ENCODE measurements at places on chromosomes 11 and 22.

GRCh38 chr11:7020183-7020917 lies at the start of the genes NLRP14 and ZNF214:
TSS of gene NLRP14 (plus strand) at chr11:7020479. CDS start at chr11:7038587, 18,108 bp downstream.
TSS of gene ZNF214 (minus strand) at chr11:7020346. CDS start at chr11:7002835, 17,511 bp downstream.
- no peaks in the 10 kb centered on the region for H3K36me3 ChIP-seq
- H3K4me3 ChIP-seq: peak within 1 kb of the TSS; percentile 96
- peak; percentile 91 for DNase-seq
- peaks cover 7% of the 10 kb centered on the region for H3K27me3 ChIP-seq
- H3K27ac ChIP-seq: peak within 1 kb of the TSS; percentile 91
- peaks cover 15% of the 10 kb centered on the region for H3K4me1 ChIP-seq

- peak; percentile 85 for DNase-seq
- peak overlapping the region; percentile 98 for H3K4me3 ChIP-seq
- H3K4me1 ChIP-seq: peaks cover 21% of the 10 kb centered on the region
- peak overlapping the region; percentile 99 for H3K27ac ChIP-seq
- peaks cover 21% of the 10 kb centered on the region for H3K36me3 ChIP-seq
- no peaks in the 10 kb centered on the region for H3K27me3 ChIP-seq
Measured at GRCh38 chr11:9461063-9461759, 399 bp downstream of the ZNF143 start.

DNA sequence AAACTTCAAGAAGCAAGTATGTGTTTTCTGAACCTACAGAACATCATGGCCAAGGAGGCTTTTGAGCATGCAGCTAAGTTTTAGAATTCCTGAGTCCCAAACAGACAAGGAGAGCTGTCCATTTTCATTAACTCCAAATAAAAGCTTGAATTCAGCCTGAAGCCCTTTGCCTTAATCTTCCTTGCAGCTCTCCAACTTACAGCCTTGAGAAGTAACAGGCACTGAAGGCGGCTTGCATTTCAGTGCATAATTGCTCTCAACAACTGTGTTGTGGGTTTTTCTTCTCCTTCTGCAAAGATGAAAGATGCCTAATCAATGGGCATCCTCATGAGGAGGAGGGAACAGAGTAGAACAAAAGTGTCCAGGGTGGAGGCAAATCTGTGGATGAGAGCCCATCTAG lies 286.0 kb downstream of the FAT3 start:
- peaks cover 12% of the 10 kb centered on the region for H3K4me1 ChIP-seq
- no peaks in the 10 kb centered on the region for H3K27me3 ChIP-seq
- H3K4me3 ChIP-seq: no peak overlapping the region
- no peaks in the 10 kb centered on the region for H3K36me3 ChIP-seq
- DNase-seq: no peak

DNA sequence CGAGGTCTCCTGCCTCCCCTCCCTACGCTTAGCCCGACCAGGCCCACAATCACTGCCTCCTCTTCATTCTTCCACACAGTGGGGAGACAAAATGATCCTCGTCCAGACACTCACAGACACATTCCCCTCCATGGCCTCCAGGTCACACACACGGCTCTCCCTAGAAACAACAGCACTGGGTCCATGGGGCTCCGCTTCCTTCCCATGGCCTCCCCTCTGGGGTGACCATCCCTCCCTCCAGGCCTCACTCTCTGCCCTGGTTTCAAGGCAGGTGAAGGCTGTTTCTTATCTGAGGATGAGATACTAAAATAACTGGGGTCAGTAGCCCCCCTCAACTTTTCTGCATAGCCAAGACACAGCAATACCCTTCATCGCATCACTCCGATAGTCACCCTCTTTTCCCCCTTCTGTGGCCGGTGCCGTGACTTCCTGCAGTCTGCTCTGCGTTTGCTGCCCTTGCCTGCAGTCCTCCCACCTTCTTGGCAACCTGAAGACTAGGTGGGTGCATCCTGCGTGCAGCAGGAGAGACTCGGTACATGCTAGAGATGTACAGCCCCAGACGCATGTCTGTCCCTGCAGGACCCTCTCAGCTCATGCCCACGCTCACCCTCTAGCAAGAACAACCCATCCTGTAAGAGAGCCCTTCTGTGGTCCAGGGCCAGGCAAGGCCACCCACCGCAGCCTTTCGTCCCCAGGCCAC lies 55.8 kb downstream of the CD6 start:
- H3K27ac ChIP-seq: peak overlapping the region; percentile 59
- peaks cover 34% of the 10 kb centered on the region for H3K27me3 ChIP-seq
- peaks cover 35% of the 10 kb centered on the region for H3K4me1 ChIP-seq
- DNase-seq: no peak
- no peak overlapping the region for H3K4me3 ChIP-seq

DNA sequence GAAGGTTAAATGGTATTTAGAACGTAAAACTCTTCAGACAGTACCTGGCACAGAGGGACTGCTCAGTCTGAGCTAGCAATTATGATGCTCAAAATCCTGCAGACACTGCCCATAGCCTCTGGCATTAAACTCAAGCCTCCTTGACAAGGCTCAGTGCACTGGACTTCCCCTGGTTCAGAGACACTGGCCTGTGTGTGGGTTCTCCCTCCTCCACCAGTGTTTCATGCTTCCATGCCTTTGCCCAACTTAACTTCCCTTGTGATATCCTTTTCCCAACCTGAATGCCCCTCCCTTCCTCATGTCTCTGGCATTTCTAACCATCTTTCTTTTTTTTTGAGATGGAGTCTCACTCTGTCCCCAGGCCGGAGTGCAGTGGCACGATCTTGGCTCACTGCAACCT lies 9.1 kb downstream of the LTBP3 start:
- H3K27me3 ChIP-seq: peaks cover 25% of the 10 kb centered on the region
- peaks cover 28% of the 10 kb centered on the region for H3K36me3 ChIP-seq
- peaks cover 42% of the 10 kb centered on the region for H3K4me1 ChIP-seq
- peak overlapping the region; percentile 56 for H3K27ac ChIP-seq

DNA sequence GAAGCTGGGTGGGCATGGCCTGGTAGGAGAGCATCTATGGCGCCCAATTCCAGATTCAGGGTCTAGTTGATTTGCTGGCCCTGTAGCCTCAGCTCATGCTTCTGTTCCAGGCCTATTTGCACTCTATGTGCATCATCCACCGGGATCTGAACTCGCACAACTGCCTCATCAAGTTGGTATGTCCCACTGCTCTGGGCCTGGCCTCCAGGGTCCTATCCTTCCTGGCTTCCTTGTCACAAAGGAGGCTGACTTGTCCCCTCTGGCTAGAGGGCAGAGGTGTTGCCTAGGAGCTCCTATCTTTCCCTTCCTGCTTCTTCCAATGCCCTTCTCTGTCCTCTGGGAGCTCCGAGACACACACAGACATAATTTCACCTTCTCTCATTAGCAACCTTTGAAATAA lies 21.3 kb downstream of the PIK3IP1 start:
- peaks cover 17% of the 10 kb centered on the region for H3K4me1 ChIP-seq
- H3K27me3 ChIP-seq: no peaks in the 10 kb centered on the region
- no peak for DNase-seq
- H3K27ac ChIP-seq: peak overlapping the region; percentile 86
- H3K36me3 ChIP-seq: peaks cover 37% of the 10 kb centered on the region

Measured in type B pancreatic cell (in vitro differentiated cells).